Right atrium auricular region (tissue), 2 donors: ENCODE measurements at places on chromosomes 4 and X. TPM values are rescaled to one million over a fixed set of nuclear protein-coding genes. Genes with fewer than 3 reads are reported as not detected.

UGT2B11 gene
- not detected for total RNA-seq

STAP1 gene
- not detected for total RNA-seq

GPRASP1 gene
- 11.4 TPM for total RNA-seq

PRRG3 gene
- total RNA-seq, result 0.08 TPM

MMRN1 gene
- 6.9 TPM for total RNA-seq

NAA11 gene
- total RNA-seq, result not detected

CT45A3 gene
- not detected for total RNA-seq

KLB gene
- total RNA-seq, result 0.47 TPM

DNA sequence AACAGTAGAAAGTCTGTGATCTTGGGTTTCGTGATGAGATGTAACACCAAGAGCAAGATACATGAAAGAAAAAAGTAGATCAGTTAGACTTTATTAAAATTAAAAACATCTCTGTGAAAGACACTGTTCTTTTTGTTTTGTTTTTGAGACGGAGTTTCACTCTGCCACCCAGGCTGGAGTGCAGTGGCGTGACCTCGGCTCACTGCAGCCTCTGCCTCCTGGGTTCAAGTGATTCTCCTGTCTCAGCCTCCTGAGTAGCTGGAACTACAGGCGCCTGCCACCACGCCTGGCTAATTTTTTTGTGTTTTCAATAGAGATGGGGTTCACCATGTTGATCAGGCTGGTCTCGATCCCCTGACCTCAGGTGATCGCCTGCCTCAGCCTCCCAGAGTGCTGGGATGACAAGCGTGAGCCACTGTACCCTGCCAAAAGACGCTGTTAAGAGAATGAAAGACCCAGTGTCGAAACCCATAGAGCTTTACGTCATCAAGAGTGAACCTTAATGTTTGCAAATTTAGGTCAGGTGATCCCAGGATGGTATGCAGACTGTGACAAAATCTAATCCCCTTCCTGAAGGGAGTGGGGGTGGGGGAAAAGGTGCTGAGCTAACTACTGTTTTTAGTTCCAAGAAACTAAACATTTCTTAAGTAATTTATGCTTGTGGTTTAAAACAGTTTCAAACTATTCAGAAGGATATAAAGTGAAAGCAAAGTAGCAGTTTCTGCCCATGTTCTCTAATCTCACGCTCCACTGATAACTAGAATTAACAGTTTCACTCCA lies 8.0 kb downstream of the OFD1 start:
- no peak for DNase-seq

DNA sequence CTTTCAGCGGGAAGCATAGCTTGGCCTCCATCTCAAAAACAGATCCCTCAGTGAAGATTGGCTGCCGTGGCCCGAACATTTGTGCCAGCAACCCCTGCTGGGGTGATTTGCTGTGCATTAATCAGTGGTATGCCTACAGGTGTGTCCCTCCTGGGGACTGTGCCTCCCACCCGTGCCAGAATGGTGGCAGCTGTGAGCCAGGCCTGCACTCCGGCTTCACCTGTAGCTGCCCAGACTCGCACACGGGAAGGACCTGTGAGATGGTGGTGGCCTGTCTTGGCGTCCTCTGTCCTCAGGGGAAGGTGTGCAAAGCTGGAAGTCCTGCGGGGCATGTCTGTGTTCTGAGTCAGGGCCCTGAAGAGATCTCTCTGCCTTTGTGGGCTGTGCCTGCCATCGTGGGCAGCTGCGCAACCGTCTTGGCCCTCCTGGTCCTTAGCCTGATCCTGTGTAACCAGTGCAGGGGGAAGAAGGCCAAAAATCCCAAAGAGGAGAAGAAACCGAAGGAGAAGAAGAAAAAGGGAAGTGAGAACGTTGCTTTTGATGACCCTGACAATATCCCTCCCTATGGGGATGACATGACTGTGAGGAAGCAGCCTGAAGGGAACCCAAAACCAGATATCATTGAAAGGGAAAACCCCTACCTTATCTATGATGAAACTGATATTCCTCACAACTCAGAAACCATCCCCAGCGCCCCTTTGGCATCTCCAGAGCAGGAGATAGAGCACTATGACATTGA lies 175.4 kb downstream of the FAT4 start:
- no peak for DNase-seq

DNA sequence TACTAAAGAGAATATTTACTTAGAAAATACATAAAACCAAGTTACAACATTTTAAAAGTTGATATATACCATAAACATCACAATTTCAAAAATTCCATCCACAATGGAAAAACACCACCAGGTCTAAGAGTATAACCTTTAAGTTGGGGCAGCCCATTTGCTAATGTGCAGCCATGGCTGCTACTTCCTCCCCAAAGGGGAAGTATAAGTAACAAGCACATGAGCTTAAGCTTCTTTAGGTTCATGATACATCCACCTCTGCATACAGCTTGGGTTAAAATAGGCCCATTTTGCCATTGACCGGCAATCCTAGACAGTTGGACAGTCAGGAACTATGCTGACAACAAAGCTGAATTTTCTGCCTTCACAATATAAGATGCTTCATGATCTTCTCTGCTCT lies 16.6 kb upstream of the GASK1B start:
- DNase-seq, result no peak

DNA sequence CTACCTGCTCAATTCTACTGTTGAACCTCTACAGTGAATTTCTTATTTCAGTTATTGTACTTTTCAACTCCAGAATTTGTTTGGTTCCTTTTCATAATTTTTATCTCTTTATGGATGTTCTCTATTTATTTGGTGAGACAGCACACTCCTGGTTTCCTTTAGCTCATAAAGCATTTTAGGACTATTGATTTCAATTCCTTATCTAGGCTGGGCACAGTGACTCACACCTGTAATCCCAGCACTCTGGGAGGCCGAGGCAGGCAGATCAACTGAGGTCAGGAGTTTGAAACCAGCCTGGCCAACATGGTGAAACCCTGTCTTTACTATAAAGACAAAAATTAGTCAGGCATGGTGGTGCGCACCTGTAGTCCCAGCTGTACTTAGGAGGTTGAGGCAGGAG lies 57.7 kb downstream of the THOC2 start:
- no peak for DNase-seq

GRCh38 chr4:41197996-41198395 lies 16.3 kb downstream of the APBB2 start:
- no peak for DNase-seq

- no peak for DNase-seq
Measured at GRCh38 chr4:27398631-27399310, 538.1 kb downstream of the STIM2 start.

DNA sequence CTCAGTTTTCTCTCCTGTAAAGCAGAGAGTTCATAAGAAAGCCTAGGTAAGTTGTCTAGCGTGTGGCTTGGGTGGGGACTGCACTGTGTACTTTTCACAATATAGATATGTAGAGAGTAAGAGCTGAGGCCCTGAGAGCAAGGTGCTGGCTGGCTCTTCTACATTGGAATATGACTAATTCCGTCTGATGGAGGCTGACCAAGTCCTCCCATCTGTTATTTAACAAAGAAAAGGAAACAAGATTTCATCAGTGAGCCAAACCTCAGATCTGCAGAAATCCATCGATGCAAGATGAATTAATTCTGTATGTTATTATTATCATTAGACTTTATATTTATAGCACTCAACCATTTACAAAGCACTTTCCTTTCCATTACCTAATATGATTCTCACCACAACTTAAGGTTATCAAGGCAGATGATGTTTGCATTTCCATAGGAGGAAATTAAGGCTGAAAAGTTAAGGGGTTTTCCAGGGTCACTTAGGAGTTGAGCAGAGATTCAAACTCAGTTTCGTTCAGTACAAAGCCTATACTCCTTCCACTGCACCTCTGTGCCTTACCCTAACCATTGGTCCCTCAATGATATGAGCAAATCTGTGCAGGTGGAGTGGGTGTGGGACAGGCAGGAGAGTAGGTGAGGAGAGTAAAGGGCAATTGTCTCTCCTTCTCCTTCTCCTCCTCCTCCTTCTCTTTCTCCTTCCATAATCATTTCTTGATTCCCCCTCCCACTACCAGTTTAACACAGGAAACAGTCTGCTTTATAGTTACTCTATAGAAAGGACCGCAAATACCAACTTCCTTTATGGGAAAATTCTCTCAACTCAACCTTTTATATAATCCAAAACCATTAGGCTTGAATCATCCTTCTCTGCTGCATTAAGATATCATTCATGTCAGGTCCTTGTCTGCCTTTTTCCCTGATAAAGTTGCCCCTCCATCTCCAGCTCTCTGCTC lies 27.6 kb upstream of the SRD5A3 start:
- DNase-seq, result no peak

DNA sequence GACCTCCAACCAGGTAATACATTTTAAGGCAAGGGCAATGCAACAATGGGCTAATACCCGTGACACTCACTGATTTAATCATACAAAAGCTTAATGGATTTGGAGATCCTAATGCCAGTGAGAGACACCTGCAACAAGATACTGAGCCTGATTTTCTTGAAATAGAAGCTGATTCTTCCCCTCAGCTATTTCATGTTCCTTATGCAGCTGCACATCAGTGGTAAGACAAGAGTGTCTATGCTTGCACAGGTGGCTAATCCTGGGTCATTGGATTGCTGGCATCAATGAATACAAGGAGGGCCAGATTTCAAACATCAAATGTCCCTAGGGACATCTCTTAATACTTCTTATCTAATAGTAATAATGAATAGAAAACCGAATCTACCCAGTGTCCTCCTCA lies 139.7 kb downstream of the PPARGC1A start:
- no peak for DNase-seq

DNA sequence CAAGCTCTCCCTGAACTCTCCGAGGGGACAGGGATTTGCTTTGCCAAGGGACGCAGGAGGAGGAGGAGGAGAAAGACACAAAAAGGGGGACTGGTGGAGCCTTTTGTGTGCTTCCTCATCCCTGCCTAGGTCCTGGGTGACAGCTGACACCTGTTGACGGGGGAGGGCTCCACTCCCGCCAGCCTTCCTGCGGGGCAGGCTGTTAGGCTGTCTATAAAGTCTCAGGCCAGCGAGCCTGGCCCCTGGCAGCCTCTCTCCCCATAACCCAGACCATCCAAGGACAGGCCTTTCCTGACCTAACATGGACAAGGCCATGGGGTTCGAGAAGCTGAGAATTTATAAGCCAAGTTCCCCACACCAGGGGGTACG lies 832 bp upstream of the EVC2 start:
- no peak for DNase-seq

GRCh38 chr4:102533904-102534303 lies 32.7 kb downstream of the NFKB1 start:
- no peak for DNase-seq

DNA sequence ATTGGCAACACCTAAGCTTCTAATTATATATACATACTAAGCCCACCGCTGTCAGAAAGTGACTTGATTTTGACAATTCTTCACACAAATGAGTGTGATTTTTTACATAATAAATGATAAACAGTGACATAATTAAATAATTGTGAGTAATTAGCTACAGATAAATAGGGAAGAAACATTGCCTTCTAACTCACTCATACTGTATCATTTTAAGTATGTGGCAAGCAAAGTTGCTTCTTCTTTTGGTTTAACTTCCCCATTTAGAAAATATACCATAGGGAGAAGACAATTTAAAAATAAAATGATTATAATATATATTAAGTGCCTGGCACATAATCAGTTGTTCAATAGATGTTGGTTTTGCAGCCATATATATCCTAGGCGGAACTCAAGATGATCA lies 644.2 kb downstream of the FSTL5 start:
- no peak for DNase-seq

GRCh38 chr4:56909086-56909894 lies 1.6 kb downstream of the REST start:
- peak; percentile 63 for DNase-seq

DNA sequence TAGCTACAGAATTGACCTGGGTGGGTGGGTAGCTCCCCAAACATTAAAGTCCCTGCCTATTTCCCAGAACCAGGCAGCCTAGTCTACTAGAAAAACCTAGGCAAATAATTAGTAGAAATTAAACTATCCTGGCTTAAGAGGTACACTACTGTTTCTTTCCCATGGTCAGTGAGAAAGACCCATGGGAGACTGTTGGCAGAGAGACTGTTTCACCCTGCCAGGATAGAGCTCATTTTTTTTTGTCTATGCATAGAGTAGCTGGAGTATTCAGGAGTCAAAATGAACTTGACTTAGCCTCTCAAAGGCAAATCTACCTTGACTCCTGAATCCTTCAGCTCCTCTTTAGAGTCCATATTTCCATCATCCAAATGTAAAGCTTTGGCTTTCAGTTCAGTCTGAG lies 107.0 kb upstream of the AR start:
- DNase-seq, result no peak

- DNase-seq, result no peak
Measured at GRCh38 chr4:105061731-105062130, 84.9 kb upstream of the TET2 start.

GRCh38 chrX:138986866-138987265 lies 275.3 kb upstream of the FGF13 start:
- DNase-seq, result no peak
